Activated CD4-positive, alpha-beta T cell treated with anti-CD3 and anti-CD28 coated beads, Interleukin-2, amount 10 ng/mL, durations not matched to agents 24 days and 14 days (primary cell): ENCODE measurements at places on chromosomes 6 and 20. TPM values are rescaled to one million over a fixed set of nuclear protein-coding genes. Genes with fewer than 3 reads are reported as not detected.

DNA sequence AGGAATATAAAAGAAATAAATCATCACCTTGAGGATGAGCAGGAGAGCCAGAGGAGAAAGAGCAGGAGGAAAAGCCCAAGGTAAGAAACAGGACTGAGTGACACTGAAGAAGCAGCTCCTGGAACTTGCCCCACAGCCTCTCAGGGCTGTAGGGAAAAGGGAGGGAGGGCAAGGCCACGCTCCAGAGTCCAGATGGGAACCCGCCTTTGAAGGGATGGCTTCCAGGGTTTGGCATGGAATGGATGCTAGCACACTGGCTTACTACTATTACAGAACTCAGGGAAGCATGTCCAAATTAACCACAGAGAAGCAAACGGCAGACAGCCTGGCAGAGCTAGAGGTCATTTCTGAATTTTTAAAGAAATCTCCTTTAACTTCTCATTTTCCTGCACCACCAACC, 26.8 kb downstream of the RALGAPA2 start:
- no peaks in the 10 kb centered on the region for H3K27me3 ChIP-seq
- no peak overlapping the region for H3K4me3 ChIP-seq
- no peak for DNase-seq

- H3K36me3 ChIP-seq: no peaks in the 10 kb centered on the region
- H3K4me3 ChIP-seq: no peak overlapping the region
- no peak for DNase-seq
- H3K27ac ChIP-seq: no peak overlapping the region
Observed at GRCh38 chr6:44335631-44336030, 6.8 kb upstream of the SPATS1 start.

DNA sequence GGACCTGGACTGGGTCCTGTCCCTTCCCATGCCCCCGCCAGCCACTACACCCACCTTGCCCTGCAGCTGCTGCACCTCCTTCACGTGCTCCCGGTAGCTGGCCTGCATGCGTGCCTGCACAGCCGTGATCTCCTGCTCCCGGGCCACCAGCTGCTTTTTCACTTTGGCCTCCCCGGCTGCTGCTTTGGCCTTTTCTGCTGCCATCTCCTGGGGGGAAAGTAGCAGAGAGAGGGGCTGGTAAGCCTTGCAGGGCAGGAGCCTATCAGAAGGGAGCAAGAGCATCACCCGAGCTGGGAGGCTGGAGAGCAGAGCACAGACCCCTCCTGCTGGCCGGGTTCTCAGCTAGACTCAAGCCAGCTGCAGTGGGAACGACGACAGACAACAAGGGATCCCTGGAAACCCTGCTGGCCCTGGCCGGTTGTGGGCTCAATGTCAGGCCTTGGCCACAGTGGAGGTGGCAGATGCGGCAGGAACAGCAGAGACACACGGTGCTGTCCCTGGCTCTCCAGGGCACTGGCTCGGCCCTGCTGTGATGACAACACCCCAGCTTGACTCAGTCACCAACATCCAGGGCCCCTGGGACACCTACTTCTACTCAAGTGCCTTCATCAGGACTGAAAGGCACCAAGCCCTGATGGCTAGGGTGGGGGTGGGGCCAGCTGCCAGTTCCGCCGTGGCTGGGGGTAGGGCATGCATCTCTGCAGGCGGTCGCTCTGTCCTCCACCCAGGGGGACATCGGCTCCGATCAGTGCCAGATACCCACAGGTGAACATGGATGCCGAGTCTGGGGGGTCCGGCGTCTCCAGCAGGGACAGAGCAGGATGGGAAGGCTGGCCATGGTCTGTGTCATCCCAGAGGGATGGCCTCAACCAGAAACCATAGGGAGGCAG, 45.3 kb downstream of the RRBP1 start:
- no peak overlapping the region for H3K4me3 ChIP-seq
- H3K27ac ChIP-seq: no peak overlapping the region
- DNase-seq: no peak

- no peak overlapping the region for H3K4me3 ChIP-seq
- H3K4me1 ChIP-seq: peaks cover 11% of the 10 kb centered on the region
- no peaks in the 10 kb centered on the region for H3K27me3 ChIP-seq
- H3K36me3 ChIP-seq: no peaks in the 10 kb centered on the region
- H3K27ac ChIP-seq: no peak overlapping the region
Observed at GRCh38 chr6:128241216-128241615, 279.2 kb downstream of the PTPRK start.

- peaks cover 2% of the 10 kb centered on the region for H3K27me3 ChIP-seq
- H3K4me1 ChIP-seq: peaks cover 74% of the 10 kb centered on the region
- peak overlapping the region; percentile 100 for H3K27ac ChIP-seq
- peak; percentile 68 for DNase-seq
Observed at GRCh38 chr6:27867945-27868300, 44.3 kb downstream of the OR2B2 start.

GRCh38 chr6:169293196-169293595, 39.5 kb upstream of the THBS2 start:
- H3K4me1 ChIP-seq: no peaks in the 10 kb centered on the region
- DNase-seq: no peak
- H3K27me3 ChIP-seq: no peaks in the 10 kb centered on the region
- H3K36me3 ChIP-seq: no peaks in the 10 kb centered on the region

- no peak overlapping the region for H3K4me3 ChIP-seq
Observed at GRCh38 chr6:41269166-41269565, 17.3 kb downstream of the TREM1 start.

DNA sequence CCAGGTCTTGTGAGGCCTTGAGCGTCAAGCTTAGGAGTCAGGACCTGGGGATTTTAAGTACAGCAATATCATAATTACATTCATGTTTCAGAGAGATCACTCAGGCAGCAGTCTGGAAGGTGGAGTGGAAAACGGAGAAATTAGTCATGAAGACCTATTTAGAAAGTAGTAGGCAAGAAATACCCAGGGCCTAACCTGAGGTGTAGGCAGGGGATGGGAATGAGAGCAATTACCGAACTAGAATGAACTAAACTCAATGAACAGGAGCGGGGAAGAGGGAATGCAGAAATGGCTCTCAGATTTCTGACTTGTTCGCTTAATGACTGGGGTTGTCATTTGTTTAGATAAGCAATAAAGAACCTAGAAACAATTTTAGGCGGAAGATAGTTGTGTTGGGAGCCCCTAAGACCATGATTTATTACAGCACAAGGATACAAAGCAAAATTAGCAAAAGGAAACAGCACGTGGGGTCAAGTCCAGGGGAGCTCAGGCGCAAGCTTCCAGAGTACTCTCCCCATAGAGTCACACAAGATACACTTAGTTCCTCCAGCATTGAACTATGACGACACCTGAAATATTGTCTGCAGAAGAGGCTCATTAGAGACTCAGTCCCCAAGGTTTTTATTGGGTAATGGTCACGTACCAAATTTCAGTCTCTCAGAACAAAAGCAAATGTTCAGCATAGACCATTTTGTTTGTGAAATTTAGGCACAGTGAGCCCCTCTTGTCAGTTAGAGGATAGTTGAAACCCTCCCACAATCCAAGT, 178.8 kb upstream of the AKAP12 start:
- H3K4me3 ChIP-seq: no peak overlapping the region
- DNase-seq: no peak
- H3K36me3 ChIP-seq: peaks cover 4% of the 10 kb centered on the region
- no peaks in the 10 kb centered on the region for H3K27me3 ChIP-seq

- peaks cover 13% of the 10 kb centered on the region for H3K27me3 ChIP-seq
- H3K27ac ChIP-seq: no peak overlapping the region
- no peak overlapping the region for H3K4me3 ChIP-seq
- no peaks in the 10 kb centered on the region for H3K36me3 ChIP-seq
- peaks cover 21% of the 10 kb centered on the region for H3K4me1 ChIP-seq
- DNase-seq: no peak
Observed at GRCh38 chr20:46564241-46564957, 13.9 kb upstream of the OCSTAMP start.

GRCh38 chr20:64158346-64159285, 5.6 kb upstream of the MYT1 start:
- H3K27me3 ChIP-seq: peaks cover 28% of the 10 kb centered on the region
- H3K4me3 ChIP-seq: no peak overlapping the region
- H3K36me3 ChIP-seq: no peaks in the 10 kb centered on the region
- H3K4me1 ChIP-seq: no peaks in the 10 kb centered on the region

DNA sequence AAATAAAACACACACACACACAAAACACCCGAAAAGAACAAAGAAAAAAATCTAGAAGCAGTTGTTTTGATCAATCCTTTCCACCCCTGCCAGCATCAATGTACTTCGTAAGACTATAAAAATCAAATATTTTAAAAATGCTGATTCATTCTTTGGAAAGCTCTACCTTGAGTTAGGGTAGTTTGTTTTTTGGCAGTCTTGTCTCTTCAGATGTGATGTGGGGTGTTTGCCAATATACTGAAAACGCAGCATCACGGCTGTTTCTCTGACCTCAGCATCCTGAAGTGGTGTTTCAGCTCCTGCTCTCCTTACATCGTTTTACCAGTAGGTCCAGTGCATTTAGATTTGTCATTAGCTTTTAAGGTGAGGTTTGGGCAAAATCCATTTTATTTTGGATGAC, 526.0 kb downstream of the UTRN start:
- H3K36me3 ChIP-seq: peaks cover 45% of the 10 kb centered on the region
- H3K27me3 ChIP-seq: no peaks in the 10 kb centered on the region
- H3K4me1 ChIP-seq: no peaks in the 10 kb centered on the region

DNA sequence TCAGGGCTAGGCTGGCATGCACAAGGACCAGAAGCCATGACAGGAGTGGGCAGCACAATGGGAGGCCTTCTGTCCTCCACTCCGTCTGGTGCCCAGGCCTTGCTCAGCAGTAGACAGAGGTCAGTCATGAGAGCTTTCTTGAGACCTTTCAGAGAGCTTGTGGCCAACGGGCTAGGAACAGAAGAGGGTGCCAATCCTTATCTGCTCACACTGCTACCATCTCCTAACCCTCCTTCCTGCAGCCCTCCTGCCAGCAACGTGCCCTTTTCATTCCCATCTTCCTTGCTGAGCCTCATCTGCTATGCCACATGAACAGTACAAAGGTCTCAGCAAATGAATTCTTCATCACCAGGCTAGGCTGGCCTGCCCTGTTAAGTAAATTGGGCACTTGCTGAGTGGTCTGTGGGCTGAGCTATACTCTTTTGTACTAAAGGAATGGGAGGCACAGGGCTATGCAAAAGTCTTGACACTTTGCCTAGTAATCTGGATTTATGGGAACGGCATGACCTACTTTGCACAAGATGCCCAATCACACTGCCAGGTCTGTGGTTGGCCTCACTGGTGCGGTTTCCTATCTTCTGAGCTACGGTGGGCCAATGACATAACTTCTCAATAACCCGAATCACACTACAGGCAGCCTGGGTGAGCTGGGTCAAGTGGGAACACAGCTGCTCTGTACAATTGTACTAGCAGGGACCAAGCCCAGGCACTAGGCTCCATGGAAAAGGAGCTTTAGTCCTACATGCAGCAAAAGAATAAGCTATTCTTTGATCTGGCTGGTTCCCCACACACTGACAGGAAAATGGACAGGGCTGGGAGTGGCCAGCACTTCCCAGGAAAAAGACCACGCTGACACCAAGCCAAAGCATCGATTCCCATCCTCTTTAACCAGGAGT, 47.8 kb downstream of the ELOVL5 start:
- DNase-seq: no peak
- no peaks in the 10 kb centered on the region for H3K27me3 ChIP-seq
- peaks cover 61% of the 10 kb centered on the region for H3K4me1 ChIP-seq
- peaks cover 10% of the 10 kb centered on the region for H3K36me3 ChIP-seq
- H3K27ac ChIP-seq: no peak overlapping the region

- H3K27me3 ChIP-seq: peaks cover 18% of the 10 kb centered on the region
- no peaks in the 10 kb centered on the region for H3K36me3 ChIP-seq
- peak; percentile 88 for DNase-seq
- H3K27ac ChIP-seq: no peak overlapping the region
Observed at GRCh38 chr6:149840345-149841075, 23.6 kb downstream of the LRP11 start.

GRCh38 chr20:17735206-17735804, 35.5 kb downstream of the BANF2 start:
- H3K4me1 ChIP-seq: no peaks in the 10 kb centered on the region
- H3K4me3 ChIP-seq: no peak overlapping the region
- H3K36me3 ChIP-seq: no peaks in the 10 kb centered on the region
- no peak for DNase-seq
- no peak overlapping the region for H3K27ac ChIP-seq

- H3K27ac ChIP-seq: no peak overlapping the region
- no peaks in the 10 kb centered on the region for H3K27me3 ChIP-seq
- H3K4me3 ChIP-seq: no peak overlapping the region
- no peaks in the 10 kb centered on the region for H3K4me1 ChIP-seq
- H3K36me3 ChIP-seq: no peaks in the 10 kb centered on the region
Observed at GRCh38 chr6:160274871-160275510, 16.4 kb upstream of the SLC22A2 start.

Gene NKAIN2
- not detected in 2 replicates for total RNA-seq

Gene TNF
- total RNA-seq: 294 and 303 TPM in 2 replicates

Gene HS3ST5
- total RNA-seq: not detected in 2 replicates

Gene LY6G5B
- total RNA-seq: 32.8 and 33.5 TPM in 2 replicates

Gene PPP1R16B
- total RNA-seq: 133 TPM in 2 replicates

Gene NEURL2
- 2.0 and 2.4 TPM in 2 replicates for total RNA-seq

Gene CD40
- total RNA-seq: 2.5 and 2.7 TPM in 2 replicates

Gene TSHZ2
- 28.0 and 29.5 TPM in 2 replicates for total RNA-seq

Gene PGC
- not detected in 2 replicates for total RNA-seq

Gene HELZ2
- 13.7 and 15.9 TPM in 2 replicates for total RNA-seq

Gene RRAGD
- total RNA-seq: 10.6 and 10.9 TPM in 2 replicates

Gene CLPSL1
- not detected in 2 replicates for total RNA-seq

Gene DCDC2
- total RNA-seq: not detected in 2 replicates
